HuH-7.5 (cell line): ENCODE measurements at places on chromosomes 7 and 10.

- DNase-seq = no peak
These were observed 43.5 kb downstream of the FAM241B start for GRCh38 chr10:69673521-69673920.

DNA sequence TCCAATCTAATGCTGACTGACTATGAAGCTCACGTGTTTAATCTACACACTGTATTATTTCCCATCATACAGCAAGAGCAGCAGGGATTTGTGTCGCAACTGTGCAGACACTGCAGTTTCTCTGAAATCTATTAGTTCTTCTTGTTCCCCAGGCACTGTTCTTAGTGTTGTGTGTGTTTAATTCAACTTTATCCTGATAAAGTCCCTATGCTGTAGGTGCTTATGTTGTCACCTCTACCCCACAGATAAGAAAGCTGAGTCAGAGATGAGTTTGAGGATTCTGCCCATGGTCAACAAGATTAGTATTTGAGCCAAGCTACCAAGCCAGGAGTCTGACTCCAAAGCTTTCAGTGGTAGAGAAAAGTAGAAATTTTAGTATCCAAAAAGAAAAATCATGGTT, 22.5 kb upstream of the EPHB6 start:
- DNase-seq = no peak

- peak; percentile 61 for DNase-seq
These were observed 23.6 kb upstream of the PFKP start for GRCh38 chr10:3043512-3044368.

DNA sequence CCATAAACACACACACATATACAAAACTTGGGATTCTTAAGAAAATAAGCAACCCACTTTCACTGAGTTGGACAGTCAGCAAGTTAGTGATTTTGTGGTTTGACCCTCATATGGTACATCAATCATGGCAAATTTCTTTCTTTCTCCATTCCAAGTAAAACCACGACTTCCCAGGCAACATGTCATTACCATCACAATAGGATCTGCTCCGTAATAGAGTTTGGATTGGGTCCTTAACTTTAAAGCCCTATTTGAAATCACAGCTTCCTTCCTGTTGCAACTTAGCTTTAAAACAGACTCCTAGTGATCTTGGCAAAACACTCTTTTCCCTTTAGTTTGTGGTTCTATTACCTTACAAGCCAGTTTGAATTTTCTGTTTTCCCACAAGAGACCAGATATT, 483.6 kb downstream of the INHBA start:
- no peak for DNase-seq

- no peak for DNase-seq
These were observed 256.8 kb upstream of the FZD8 start for GRCh38 chr10:35898716-35899440.

DNA sequence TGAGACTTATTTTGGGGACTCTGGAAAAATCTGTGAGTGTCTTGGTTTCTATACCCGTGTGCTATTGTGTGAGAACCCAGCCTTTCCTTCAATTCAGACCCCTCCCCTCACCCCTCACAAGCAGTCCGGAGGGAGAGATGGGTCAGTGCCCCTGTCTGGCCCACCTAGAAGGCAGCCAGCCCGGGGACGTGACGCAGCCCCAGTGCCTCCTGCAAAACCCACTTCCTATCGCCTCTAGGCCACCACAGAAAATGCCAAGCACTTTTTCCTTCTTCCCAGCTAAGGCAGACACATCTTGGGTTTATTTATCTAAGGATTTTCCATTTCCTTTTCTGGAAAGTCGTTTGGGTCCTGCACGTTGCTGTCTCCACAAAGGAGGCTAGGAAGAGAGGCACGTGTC, 11.6 kb upstream of the AQP1 start:
- no peak for DNase-seq

GRCh38 chr7:127789031-127789430, 137.0 kb downstream of the SND1 start:
- DNase-seq = no peak

DNA sequence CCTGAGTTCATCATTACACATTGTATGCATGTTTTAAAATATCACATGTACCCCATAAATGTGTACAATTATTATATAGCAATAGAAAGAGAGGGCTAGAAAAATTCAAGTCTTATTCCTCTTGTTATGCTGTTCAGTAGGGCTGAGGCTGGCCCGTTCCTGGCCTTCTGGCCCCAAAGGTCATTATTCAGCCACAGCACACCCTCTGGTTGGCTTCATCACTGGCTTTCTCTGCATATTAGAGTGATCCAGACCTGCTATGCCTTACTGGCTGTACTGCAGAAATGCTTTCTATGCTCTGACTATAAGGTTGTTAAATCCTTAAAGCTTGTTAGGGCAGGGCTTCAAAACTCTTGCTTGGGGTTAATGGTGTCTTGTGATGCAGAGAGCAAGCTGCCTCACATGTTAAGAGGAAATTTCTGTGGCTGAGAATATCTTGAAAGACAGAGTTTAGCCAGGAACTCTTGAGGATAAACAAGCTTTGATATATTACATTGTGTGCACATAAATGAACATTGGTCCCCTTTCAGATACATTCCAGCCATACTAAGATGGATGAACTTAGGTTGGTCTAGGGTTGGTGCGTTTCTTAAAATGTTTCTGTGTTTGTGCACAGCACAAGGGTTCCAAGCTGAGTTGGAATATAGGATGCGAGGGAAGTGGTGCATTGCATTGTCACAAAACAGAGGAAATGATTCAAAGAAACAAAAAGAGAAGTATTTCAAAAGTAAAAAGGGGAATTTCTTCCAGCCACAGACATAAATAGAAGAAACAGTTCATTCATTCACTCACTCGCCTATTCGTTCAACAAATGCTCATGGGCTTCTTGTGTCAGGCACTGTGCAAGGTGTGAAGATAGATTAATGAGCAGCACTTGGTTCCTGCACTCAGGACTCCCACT, 61.6 kb upstream of the WDR11 start:
- DNase-seq = no peak

DNA sequence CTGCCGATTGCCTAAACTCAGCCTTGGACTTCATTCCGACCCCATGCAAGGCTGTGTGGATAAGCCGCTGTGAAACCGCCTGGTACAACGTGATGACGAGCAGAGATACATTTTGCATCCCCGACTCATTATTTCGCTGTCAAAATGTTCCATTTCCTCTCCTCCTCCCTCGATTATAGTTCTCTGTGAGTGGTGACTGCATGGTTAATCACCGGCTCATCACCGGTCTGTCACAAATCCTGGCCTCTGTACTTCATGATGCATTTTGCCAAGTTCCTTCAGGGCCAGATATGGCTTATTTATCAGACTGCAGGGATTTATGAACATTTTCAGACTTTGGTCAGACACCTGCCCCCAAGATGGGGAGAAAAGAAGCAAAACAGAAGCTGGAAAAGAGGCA, 461.6 kb upstream of the DPP6 start:
- no peak for DNase-seq

GRCh38 chr7:80772347-80772993, 134.0 kb downstream of the CD36 start:
- DNase-seq = no peak

DNA sequence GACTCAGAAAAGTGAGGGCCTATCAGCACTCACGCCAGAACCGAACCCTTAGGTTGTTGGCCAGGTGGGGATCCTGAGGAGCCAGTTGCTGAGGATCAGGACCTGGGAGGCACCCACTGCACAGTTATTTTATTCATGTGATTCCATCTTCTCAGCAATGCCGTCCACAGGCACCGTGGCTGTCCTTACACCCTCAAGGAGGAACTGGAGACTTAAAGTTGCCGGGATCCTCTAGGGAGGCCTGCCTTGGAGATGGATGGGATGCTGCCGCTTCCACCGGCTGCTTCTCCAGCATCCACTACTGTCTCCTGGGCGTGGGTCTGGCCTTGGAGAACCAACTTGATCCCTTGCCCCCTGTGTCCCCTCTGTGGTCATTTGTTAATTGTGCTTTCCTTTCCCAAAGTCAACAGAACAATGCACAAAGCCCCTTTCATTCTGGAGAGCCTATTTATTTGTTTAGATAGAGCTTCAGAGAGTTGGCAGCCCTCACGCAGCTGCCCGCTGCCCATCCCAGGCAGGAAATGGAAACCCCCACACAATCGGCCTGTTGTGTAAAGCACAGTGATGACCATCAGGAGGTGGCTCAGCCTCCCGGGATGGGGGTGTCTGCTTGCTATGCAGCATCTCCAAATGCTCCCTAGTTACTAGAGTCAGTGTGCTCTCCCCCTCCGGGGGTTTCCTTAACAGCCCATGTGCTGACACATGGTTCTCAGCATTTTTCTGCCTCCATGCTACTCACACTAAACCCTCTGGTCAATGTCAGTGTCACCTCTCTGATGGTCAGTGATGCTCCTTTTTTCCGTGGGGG, 52.9 kb upstream of the IGFBP3 start:
- DNase-seq = no peak

GRCh38 chr10:110353244-110354119, 48.8 kb upstream of the SMNDC1 start:
- no peak for DNase-seq

GRCh38 chr10:69497611-69498390, 46.5 kb downstream of the TSPAN15 start:
- no peak for DNase-seq

- DNase-seq = no peak
These were observed 87.0 kb upstream of the SDK1 start for GRCh38 chr7:3214090-3214413.

- no peak for DNase-seq
These were observed 282.7 kb upstream of the ZNF32 start for GRCh38 chr10:43931308-43931930.

DNA sequence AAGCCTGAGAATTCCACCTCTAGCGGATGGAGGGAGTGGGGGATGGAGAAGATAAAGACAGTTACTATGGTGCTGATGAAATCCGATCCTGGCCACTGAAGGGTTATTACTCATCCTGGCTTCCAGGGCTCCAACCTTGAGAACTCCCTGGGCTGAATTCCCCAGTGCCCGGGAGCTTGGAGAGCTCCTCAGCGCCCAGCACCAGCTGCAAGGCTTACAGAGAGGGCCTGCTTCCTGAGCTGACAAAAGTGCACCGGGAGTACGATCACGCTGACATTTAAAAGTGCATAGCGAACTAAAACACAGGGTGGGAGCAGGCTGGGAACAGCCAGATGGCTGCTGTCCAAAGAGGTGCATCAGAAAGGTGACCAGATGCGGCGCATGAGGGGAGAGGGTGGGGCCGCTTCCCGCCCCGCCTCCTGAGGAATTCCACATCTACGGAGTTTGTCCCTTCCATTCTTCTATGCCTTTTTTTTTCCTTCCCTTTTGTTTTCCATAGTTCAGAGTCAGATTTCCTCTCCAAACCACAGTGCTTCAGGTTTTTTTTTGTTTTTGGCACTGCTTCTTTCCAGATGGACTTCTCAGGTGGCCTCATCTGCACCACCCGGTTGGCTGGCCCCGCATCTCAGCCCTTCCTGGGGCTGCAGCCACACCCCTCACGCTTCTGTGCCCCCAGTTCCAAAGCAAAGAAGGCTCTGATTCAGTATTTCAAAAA, 62.4 kb upstream of the MKRN1 start:
- peak; percentile 34 for DNase-seq

GRCh38 chr10:4701016-4701415, 125.0 kb upstream of the AKR1E2 start:
- peak; percentile 6 for DNase-seq

DNA sequence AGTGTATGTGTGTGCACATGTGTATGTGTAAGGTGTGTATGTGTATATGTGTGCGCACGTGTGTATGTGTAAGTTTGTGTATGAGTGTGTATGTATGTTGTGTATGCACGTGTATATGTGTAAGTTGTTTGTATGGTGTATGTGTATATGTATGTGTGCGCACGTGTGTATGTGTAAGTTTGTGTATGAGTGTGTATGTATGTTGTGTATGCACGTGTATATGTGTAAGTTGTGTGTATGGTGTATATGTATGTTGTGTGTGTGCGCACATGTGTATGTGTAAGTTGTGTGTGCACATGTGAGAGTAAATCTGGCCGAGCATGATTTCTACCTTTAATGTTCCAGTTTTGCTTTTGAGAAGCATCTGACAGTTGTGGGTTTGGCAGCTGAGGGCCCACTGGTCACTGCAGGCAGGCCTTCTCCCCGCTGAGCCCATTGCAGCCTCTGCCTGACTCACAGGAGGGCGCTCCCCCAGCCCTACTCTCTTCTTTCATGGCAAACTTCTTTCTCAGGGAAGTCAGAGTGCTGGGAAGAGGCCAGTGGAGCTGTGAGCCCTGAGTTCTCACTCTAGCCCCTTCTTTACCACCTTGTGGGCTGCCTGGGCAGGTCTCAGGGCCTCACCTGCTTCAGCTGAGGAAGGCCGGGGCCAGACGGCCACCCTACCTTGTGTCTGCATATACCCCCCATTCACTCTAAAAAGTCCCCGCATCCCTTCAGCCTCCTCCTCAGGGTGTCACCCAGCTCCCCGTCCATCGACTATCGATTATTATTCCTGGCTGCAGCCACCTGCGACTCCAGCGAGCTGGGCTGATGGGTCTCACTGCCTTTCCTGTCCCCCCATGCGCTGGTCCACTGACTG, 11.2 kb downstream of the WDR86 start:
- no peak for DNase-seq

DNA sequence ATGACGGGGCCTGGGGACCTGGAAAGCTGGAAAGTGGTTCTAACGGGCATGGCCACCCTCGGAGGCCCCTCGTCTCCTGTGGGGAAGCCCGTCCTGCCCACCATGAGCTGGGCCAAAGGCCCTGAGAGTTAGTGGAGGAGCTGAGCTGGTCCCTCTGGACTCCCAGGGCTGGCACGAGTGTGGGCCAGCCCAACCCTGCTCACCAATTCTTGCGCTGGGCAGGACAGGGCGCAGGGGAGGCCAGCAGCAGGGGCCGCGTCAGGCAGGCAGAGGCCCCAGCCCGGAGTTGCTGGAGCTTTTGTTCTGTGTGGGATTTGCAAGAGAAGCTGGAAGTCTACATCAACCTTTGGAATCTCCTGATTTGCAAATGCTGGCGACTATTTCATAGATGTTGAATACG, 29.8 kb downstream of the UNCX start:
- DNase-seq = no peak

- no peak for DNase-seq
These were observed 257.2 kb upstream of the CACNA2D1 start for GRCh38 chr7:82700741-82701140.

GRCh38 chr10:74511051-74511450, 315.3 kb upstream of the KAT6B start:
- DNase-seq = no peak

DNA sequence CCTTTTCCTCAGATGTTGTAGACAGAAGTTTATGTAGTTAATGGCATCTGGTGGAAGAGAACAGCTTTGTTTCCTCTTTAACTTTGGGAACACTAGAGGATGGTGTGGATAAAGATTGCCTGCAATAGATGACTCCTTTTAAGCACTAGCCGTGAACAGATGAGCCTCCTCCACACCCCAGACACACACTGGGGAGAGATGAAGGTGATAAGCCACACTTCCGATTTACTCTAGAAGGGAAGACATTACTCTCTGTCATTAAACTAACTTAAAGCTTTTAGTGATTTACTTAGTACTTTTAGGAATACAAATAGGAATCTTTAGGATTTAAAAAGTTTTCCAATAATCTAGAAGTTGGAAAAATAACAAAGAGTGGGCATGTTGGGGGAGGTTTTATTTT, 6.8 kb downstream of the HSPA14 start:
- DNase-seq = no peak

DNA sequence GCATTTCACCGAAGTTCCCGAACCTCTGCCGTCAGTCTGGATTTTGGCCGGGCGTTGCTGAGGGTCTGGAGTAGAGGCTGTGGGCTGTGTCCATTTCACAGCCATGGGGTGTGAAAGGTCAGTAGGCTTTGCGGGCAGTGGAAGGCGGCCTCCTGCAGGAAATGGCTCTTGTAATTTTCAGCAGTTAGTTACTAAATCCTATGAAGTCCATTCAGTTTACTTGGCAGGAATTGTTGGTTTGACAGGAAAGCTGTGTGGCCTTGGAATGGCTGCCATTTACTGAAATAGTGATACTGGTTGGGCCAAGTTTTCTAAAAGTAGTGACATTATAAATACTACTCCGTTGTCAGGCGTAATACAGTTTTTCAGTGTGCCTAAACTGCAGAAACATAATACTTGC, 303.7 kb downstream of the CCDC3 start:
- DNase-seq = no peak
